ENCODE measurements at places on chromosomes 5 and 9.

GRCh38 chr9:33189331-33189791 is 22.2 kb upstream of the B4GALT1 start:
- DNase-seq = no peak

DNA sequence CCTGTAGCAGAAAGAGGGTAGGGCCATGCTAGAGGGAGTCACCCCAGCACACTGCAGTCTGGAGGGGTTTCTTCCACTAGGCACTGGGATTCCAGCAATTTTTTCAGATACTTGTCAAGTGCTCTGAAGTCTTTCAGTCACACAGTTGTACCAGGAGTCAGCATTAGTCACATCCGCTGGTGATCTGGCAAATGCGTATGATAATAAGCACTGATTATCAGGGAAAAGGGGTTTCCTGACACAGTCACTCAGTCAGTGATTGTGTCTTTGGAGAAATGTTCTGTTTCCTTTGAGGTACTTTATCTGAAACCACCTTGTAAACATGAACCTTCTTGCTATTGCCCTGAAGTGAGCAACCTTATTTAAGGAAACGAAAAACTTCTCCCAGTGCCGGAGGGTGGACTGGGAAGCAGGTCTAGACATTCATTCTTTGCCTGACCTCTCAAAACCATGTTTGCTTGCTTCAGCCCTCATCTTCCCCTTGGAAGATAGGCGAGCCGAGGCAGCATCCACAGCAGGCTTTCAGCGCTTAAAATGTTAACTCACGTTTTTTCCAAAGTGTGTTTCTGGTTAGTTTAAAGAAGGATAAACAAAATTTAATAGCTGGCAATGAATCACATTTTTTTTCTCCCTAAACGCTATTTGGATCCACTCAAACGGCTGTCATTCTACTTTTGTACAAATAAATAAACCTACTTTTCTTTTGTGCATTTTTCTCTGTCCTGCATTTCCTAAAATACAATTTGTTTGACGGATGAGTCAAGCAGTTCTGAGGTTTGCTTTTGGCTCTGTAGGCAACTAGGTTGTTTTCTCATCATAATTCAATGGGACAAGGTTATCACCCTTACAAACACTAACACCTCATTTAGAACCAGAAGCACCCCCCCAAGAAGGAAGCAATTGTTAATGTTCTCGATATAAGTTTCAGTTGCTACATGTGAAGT is 77.7 kb downstream of the FOXD1 start:
- peak; percentile 93 for DNase-seq

GRCh38 chr5:174327317-174327864 is 281.9 kb downstream of the NSG2 start:
- DNase-seq = peak; percentile 47

DNA sequence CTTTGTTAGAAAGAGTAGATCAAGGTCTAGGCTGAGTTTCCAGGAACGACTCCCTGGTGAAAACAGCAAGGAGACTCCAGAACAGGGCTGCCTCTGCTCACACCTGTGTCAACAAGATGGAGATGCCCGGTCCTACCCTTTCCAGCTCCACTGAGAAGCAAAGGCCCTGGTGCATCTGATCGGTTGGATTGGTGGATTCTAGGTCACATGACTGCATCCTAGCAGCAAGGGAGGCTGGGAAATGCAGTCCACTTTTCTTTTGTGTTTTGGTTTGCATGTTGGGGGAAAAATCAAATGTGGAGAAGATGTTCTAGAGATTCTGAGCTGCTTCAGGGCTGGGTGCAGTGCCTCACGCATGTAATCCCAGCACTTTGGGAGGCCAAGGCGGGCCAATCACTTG is 82.0 kb upstream of the TRIO start:
- DNase-seq = no peak

- DNase-seq = no peak
Observed at GRCh38 chr5:6979061-6979460, 265.8 kb downstream of the TENT4A start.

- no peak for DNase-seq
Observed at GRCh38 chr5:53616939-53617549, 56.6 kb downstream of the NDUFS4 start.

DNA sequence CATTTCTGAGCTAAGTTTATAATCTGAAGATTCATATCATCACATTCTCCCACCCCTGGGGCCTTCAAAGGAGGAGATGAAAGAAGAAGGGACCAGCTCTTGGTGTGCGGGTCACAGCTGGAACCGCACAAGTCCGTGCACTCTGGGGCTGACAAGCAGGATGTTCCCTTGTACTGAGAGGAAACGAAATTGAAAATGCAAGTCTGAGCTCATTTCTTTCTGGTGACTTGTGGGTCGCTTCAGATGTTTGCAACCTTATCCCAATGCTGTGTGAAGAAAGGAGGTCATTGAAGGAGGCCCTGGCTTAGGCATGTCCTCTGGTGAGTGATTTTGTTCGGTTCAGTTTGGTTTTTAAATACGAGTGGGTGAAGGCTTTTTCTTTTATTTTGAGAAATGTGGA is 59.6 kb downstream of the C9orf152 start:
- DNase-seq = no peak

- no peak for DNase-seq
Observed at GRCh38 chr5:81046041-81046440, 85.9 kb downstream of the RASGRF2 start.

DNA sequence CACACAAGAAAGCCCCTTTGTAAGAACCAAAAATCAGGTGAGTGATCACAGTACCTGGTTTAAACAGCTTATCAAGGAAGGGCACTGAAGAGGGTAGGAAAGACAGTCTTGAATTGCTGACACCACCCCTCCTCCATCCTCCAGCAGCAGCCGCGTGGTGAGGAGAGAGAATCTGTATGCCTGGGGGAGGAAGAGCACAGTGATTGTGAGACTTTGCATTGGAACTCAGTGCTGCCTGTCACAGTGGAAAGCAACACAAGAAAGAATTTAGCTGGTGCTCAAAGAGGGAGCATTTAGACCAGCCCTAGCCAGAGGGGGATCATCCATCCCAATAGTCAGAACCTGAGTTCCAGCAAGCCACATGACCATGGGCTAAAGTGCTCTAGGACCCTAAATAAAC is 11.6 kb upstream of the STX17 start:
- no peak for DNase-seq

Data from HFFc6 (cell line).